Type B pancreatic cell (in vitro differentiated cells): ENCODE measurements at places on chromosomes 1 and 21.

DNA sequence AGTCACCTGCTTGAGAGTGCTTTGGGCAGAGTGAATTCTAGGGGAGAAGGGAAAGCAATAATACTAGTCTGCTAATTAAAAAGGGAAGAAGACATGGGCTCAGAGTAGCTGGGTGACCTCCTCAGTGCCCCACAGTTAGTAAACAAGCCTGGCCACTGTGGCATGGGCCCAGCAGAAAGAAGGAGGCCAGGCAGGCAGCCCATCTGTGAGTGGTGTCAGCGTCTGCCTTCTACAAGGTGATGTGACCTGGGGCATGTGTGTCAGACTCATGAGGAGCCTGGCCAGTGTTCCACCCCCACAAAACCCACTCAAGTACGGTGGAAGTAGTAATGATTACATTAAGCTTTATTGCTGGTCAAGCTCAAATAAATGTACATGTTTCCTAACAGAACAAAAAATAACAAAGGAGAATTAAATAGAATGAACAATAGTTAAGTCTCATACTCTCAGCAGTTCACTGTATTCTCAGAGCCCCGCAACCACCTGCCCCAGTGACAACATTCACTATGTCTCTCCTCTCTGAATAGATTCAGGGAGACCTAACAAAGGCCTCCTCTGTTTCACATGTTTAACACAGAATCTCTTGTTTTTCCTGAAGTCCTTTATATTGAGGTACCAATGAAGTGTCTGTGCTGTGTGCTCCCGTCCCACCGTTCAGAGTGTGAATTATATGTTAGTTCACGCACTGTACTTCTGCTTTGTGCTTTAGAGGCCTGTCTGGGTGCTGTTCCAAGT lies 32.5 kb downstream of the SLC22A15 start:
- DNase-seq, result no peak

- DNase-seq, result no peak
Measured at GRCh38 chr1:103254691-103255090, 146.4 kb upstream of the COL11A1 start.

DNA sequence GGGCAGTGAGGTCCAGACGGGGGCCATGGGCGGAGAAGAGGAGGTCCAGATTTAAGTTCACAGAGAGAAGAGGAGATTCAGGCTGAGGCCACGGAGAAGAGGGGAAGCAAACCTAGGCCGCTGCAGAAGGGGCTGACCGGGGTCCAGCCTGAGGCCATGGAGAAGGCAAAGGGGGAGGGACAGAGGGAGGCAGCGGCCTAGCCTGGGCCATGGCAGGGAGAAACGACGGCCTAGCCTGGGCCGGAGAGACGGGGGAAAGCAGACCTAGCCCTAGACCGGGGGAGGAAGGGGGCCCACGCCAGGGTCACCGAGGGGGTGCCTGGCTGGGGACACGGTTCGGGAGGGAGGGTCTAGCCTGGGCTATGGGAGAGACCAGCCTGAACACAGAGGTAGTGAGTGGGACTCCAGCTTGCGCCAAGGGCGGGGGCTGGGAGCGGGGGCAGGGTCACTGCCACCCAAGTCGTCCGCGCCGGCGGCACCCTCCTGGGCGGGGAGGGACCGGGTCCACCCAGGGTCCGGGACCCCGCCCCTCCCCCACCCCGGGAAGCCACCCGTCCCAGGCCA lies 459 bp downstream of the CAPZB start:
- no peak for DNase-seq

GRCh38 chr1:63821091-63822005 lies 47.5 kb downstream of the ROR1 start:
- no peak for DNase-seq

DNA sequence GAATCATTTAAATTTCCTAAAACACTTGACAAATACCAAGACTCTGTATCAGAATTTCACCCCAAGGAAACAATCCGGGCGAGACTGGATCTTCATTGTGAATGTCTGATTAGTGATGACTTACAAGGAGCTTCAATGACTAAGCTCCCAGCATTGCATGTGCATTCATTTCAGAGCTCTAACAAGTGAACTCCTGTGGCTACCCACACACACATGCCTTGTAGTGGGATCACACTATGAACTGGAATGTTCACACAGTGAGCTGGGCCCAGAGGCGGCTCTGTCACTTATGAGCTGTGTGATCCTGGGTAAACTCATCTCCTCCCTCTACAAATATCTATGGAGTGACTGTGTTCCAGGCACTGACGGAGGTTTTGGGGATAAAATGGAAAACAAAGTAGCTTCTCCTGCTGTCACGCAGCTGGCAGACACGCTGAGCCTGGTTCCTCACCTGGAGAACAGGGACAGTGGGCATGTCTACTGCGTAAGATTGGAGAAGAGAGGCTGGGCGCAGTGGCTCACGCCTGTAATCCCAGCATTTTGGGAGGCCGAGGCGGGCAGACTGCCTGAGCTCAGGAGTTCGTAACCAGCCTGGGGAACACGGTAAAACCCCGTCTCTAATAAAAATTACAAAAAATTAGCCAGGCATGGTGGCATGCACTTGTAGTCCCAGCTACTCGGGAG lies 56.9 kb downstream of the CLSTN1 start:
- no peak for DNase-seq

DNA sequence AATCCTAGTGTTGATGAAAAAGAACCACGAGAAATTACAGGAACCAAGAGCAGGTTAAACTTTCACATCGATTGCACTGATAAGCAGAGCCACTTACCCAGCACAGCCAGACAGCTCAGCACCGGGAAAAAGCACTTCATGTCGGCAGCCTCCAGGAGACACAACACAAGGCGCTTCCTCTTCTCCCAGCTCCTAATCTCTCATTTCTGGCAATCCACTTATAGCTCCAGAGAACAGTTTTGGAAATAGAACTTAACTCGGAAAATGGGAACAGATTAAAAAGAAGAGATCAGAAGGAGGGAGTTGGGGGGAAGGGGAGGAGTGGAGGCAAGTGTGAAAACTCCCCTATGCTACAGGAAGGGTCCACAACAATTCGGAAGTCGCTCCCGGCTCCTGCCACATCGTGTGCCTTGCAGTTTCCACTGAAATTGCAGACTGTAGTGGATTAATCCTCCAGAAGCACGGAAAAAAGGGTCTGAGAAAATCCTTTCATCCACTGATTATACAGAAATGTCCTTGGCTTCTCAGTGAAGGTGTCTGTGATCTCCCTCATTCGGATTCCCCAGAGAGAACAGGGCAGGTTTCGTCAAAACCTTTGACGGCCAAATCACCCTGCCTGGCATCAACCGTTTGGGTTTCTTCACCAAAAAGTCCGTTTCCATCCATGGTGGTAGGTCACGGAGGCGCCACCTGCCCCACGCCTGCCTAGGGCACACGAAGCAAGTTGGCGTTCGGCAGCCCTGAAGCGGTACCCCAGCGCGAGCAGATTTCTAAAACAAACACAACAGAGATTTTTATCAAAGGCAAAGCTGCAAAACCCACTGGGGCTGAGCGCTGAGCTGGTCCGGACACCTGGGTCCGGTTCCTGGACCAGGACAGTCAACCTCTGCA lies 1.1 kb downstream of the IGSF3 start:
- DNase-seq, result no peak

DNA sequence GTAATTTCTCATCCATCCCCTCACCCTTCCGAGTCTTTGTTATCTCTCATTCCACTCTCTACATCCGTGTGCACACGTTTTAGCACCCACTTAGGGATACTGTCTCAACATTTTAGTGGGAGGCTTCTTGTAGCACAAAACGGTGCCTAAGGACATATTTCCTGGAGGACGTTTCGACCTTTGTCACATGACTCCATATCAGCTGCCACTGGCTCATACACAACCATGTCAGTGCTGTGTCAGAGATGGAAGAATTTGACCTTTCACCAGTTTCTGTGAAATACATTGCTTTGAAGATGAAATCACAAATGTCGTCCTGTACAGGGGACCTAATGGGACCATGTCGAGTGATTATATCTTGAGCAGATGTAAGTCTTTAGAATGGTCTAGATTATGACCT lies 15.6 kb downstream of the B3GALT5 start:
- DNase-seq, result no peak

DNA sequence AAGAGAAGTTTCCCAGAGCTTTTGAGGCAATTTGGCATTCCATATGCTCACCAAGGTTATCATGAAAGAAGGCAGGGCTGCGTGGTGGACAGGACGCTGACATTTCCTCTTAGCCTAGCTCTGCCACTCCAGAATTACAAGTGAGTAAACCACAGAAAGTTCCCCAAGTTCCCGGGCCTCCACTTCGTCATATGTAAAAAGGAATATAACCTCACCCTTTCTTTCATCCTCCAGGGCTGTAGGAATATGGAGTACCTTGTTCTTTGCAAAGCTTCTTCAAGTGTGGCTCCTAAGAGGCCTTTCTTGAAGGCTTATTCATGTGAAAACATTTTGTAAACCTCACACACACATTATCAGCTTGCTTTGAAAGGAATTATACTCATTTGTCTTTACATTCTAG lies 210.2 kb downstream of the GREM2 start:
- DNase-seq, result no peak

GRCh38 chr1:30982937-30983336 lies 74.4 kb upstream of the SDC3 start:
- DNase-seq, result no peak

DNA sequence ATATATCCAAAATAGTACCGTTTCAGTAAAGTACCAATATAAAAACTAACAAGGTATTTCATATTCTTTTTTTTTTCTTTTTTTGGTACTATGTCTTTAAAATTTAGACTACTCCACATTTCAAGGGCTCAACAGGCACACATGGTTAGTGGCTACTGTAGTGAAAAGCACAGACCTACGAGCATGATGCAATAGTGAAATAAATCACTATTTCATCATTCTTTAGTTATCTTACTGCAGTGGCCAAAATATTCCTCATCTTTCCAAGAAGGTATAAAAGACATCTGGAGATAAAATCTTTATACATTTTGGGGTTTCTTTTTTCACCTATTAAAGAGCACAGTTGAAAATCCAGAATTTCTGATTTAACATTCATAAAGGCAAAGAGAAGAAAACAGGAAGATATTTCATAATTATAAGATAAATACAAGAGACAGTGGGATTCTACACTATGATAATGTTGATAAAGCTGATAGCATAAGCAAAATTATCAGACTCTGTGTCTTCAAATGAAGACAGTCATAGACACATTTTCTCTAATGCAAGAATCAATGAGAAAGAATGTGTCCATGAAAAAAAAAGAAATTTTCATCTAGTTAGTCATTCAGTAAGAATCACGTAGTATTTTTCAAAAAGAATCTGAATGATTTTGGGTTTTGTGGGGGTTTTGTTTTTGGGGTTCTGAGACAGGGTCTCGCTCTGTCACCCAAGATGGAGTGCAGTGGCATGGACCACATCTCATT lies 41.9 kb downstream of the CEP170 start:
- no peak for DNase-seq

- DNase-seq, result no peak
Measured at GRCh38 chr1:56291374-56291919, 287.9 kb downstream of the PLPP3 start.

- DNase-seq, result no peak
Measured at GRCh38 chr1:150793221-150793620, 14.8 kb downstream of the CTSK start.

DNA sequence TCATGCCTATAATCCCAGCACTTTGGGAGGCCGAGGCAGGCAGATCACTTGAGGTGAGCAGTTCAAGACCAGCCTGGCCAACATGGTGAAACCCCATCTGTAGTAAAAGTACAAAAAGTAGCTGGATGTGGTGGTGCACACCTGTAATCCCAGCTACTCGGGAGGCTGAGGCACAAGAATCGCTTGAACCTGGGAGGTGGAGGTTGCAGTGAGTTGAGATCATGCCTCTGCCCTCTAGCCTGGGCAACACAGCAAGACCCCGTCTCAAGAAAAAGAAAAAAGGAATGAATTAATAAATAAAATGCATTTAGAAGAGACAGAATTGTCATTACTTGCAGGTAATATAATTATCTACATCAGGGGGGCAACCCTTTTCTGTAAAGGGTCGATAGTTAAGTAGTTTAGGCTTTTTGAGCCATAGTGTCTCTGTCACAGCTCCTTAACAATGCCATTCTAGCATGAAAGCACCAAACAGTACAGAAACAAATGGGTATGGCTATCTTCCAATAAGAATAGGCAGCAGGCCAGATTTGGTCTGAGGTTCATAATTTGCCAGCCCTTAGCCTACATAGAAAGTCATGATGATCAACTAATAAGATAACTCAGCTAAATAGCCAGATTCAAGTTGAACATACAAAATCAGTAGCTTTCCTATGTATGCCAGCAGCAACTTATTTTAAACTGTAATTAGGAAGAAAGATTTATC lies 56.8 kb downstream of the RPRD2 start:
- no peak for DNase-seq

GRCh38 chr1:154923695-154924094 lies 12.8 kb downstream of the PMVK start:
- DNase-seq, result no peak

DNA sequence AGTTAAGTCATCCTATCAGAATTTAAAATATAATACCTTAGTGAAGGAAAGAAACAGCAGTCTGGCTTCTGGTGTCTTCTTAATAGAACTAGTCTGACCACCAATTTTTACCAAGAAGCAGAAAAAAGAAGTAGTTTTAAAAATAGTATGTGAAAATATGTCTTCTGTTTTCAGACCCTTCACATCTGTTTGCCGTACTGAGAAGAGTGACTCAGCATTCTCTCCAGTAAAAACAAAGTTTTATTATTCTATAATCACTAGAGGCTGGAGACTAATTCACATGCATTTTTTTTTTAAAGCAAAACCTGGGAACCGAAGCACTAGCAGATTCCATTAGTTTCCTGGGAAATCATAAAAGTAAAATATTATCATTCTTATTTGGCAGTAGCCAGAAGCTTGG lies 163.8 kb downstream of the COL24A1 start:
- no peak for DNase-seq

DNA sequence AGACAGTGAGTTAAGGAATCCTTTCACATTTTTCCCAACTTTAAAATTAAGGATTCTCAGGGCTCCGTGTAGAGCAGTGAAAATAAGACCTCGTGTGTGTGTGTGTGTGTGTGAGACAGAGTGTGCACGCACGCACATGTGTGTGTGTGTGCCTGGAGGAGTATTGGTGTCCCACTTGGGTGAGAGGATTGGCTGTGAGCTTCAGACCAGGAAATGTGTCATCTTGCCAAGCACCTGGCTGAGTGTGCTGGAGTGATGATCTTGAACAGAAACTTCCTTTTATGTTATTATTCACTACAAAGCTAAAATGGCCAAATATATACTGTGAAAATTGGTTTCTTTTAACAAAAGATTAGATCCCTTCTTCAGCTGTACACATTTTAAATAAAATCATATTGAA lies 35.2 kb upstream of the NTPCR start:
- DNase-seq, result no peak
